ENCODE measurements at places on chromosomes 5 and 9. TPM values are rescaled to one million over a fixed set of nuclear protein-coding genes. Genes with fewer than 3 reads are reported as not detected.

SPINK4 gene
- total RNA-seq: not detected

TMCO6 gene
- total RNA-seq: 16.7 TPM

PCDHGA10 gene
- total RNA-seq: not detected

KIF20A gene
- total RNA-seq: not detected

ATOSB gene
- total RNA-seq: 2.4 TPM

IFNA2 gene
- total RNA-seq: not detected

Measured in CD8-positive, alpha-beta T cell (primary cell).